ENCODE measurements at places on chromosomes 13 and 19.

DNA sequence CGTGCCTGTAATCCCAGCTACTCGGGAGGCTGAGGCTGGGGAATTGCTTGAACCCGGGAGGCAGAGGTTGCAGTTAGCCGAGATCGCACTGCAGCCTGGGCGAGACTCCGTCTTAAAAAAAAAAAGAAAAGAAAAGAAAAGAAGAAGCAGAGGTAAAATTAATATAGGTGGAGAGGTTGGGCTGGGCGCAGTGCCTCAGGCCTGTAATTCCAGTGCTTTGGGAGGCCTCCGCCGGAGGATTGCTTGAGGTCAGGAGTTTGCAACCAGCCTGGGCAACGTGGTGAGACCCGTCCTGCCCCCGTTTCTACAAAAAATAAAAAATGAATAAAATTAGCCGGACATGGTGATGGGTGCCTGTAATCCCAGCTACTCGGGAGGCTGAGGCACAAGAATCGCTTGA, 912 bp upstream of the TUBA3C start:
- DNase-seq, result no peak

GRCh38 chr19:48396824-48397176, 3.3 kb downstream of the GRIN2D start:
- DNase-seq, result no peak

- DNase-seq, result no peak
These were observed 305.8 kb downstream of the MTUS2 start for GRCh38 chr13:29125934-29126424.

DNA sequence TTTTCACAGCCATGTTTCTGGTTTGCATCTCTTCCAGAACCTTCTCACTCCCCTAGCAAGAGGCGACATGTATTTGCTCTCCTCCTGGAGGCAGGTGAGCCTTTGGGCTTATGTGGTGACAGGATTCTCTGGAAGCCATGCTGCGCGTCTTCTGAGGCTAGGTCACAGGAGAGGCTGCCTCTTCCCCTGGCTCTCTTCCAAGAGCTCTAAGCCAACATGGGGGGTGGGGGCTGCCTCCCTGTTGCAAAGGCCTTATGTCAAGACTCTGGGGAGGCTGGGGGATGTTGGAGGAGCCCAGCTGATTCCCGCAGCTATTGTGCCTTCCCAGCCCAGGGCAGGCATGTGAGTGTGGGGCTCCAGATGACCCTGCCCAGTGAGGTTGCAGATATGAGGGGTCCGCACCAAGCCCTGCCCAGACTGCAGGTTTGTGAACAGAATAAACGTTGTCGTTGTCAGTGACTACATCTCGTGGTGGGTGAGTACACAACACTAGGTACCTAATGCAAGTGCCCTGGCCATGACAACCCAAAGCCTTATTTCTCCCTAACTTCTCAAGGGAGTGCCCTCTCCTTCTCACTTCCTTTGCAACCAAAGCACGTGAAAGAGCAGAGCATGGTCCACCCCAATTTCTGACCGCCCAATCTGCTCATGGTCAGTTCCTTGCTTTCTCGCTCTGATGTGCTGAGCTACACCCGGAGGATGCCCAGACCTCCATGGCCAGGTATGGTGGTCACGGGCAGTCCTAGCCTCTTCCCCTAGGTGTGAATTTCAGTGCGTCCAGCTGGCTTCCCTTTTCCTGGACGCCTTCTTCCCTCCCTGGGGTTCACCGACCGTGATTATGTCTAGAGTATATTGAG, 44.9 kb downstream of the TEX29 start:
- no peak for DNase-seq

- no peak for DNase-seq
These were observed 808.9 kb downstream of the DIAPH3 start for GRCh38 chr13:59354665-59355369.

All from ACHN (cell line).